ENCODE measurements at places on chromosomes 3 and 15.

- no peak overlapping the region for H3K4me3 ChIP-seq
- peaks cover 2% of the 10 kb centered on the region for H3K4me1 ChIP-seq
- no peak for DNase-seq
- no peaks in the 10 kb centered on the region for H3K36me3 ChIP-seq
- H3K27ac ChIP-seq: no peak overlapping the region
Measured at GRCh38 chr3:141275511-141275910, 43.9 kb downstream of the PXYLP1 start.

- H3K27me3 ChIP-seq: peaks cover 6% of the 10 kb centered on the region
- no peak overlapping the region for H3K27ac ChIP-seq
- H3K4me3 ChIP-seq: no peak overlapping the region
- H3K36me3 ChIP-seq: no peaks in the 10 kb centered on the region
Measured at GRCh38 chr3:42764561-42765295, 8.3 kb downstream of the CCDC13 start.

GRCh38 chr15:99565049-99565298 lies 810 bp upstream of the MEF2A start:
- H3K4me3 ChIP-seq: peak overlapping the region; percentile 35
- H3K36me3 ChIP-seq: no peaks in the 10 kb centered on the region
- peaks cover 6% of the 10 kb centered on the region for H3K27me3 ChIP-seq
- H3K4me1 ChIP-seq: peaks cover 6% of the 10 kb centered on the region

- no peak overlapping the region for H3K4me3 ChIP-seq
- H3K36me3 ChIP-seq: no peaks in the 10 kb centered on the region
- H3K4me1 ChIP-seq: no peaks in the 10 kb centered on the region
- no peak for DNase-seq
- no peaks in the 10 kb centered on the region for H3K27me3 ChIP-seq
- H3K27ac ChIP-seq: no peak overlapping the region
Measured at GRCh38 chr3:143991713-143992112, 20.1 kb downstream of the DIPK2A start.

- H3K36me3 ChIP-seq: no peaks in the 10 kb centered on the region
- DNase-seq: no peak
- no peak overlapping the region for H3K4me3 ChIP-seq
- peaks cover 2% of the 10 kb centered on the region for H3K27me3 ChIP-seq
- H3K27ac ChIP-seq: no peak overlapping the region
- no peaks in the 10 kb centered on the region for H3K4me1 ChIP-seq
Measured at GRCh38 chr15:47998619-47999019, 122.2 kb upstream of the SLC24A5 start.

DNA sequence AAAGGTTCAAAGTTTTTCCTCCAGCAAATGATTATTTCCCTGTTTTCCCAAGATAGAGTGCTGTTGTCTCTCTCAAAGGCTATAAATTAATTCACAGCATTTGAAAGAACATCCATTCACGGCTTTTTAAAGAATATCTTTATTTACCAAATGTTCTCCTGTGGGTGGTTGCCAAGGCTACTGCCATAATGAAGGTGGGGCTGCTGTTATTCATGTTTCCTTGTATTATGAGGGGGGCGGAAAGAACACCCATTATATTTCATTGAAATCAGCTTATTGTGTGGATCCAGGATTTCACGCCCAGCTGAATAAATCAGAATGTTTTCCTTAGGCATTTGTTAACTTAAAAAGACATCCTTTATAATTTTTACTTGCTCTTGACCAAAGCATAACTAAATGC lies 10.1 kb downstream of the SRP14 start:
- H3K4me1 ChIP-seq: no peaks in the 10 kb centered on the region
- H3K27me3 ChIP-seq: no peaks in the 10 kb centered on the region
- no peak for DNase-seq
- H3K36me3 ChIP-seq: peaks cover 3% of the 10 kb centered on the region
- H3K27ac ChIP-seq: no peak overlapping the region
- H3K4me3 ChIP-seq: no peak overlapping the region

GRCh38 chr3:140597792-140598191 lies 80.1 kb upstream of the TRIM42 start:
- no peak overlapping the region for H3K4me3 ChIP-seq
- no peaks in the 10 kb centered on the region for H3K4me1 ChIP-seq
- no peak for DNase-seq
- H3K36me3 ChIP-seq: no peaks in the 10 kb centered on the region
- no peaks in the 10 kb centered on the region for H3K27me3 ChIP-seq
- H3K27ac ChIP-seq: no peak overlapping the region

GRCh38 chr3:29140666-29141065 lies 140.2 kb upstream of the RBMS3 start:
- H3K4me3 ChIP-seq: no peak overlapping the region
- H3K27ac ChIP-seq: peak overlapping the region; percentile 13
- DNase-seq: peak; percentile 28

- H3K27ac ChIP-seq: no peak overlapping the region
- H3K36me3 ChIP-seq: no peaks in the 10 kb centered on the region
- no peak overlapping the region for H3K4me3 ChIP-seq
- no peaks in the 10 kb centered on the region for H3K27me3 ChIP-seq
- no peak for DNase-seq
Measured at GRCh38 chr3:36681867-36682266, 82.5 kb downstream of the DCLK3 start.

DNA sequence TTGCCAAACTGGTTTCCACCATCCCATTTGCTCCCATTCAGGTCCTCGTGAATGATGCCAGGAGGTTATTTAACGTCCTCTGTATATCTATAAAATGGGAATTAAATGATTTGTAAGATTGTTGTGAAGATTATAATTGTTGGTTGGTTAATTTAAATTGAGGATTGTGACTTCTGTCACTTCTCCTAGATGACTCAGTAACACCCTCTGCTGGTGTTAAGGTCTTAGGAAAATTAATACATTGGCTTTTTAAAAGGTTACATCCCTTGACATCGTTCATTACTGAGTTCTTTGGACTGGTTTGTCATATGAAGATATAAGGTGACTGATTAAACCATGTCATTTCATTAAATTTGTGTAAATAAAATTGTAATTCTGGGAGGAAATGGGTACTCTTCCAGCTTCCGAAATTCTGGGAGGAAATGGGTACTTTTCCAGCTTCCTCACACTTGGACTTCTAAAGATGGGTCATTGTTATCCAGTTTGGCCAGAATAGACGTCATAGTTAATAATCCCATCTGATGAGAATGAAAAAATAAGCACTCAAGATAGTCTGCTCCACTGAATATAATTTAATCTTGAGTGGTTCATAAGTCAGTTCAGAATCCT lies 33.3 kb upstream of the PAQR5 start:
- H3K27ac ChIP-seq: no peak overlapping the region
- no peak overlapping the region for H3K4me3 ChIP-seq
- H3K27me3 ChIP-seq: no peaks in the 10 kb centered on the region

- DNase-seq: peak; percentile 39
- H3K36me3 ChIP-seq: no peaks in the 10 kb centered on the region
- no peaks in the 10 kb centered on the region for H3K27me3 ChIP-seq
- H3K27ac ChIP-seq: no peak overlapping the region
- H3K4me3 ChIP-seq: peak overlapping the region; percentile 43
- H3K4me1 ChIP-seq: no peaks in the 10 kb centered on the region
Measured at GRCh38 chr15:69031013-69032001, 16.8 kb downstream of the NOX5 start.

- H3K27ac ChIP-seq: no peak overlapping the region
- H3K4me1 ChIP-seq: no peaks in the 10 kb centered on the region
Measured at GRCh38 chr3:64131725-64132469, 93.4 kb downstream of the PRICKLE2 start.

- no peaks in the 10 kb centered on the region for H3K36me3 ChIP-seq
- no peak for DNase-seq
- H3K27me3 ChIP-seq: no peaks in the 10 kb centered on the region
- no peaks in the 10 kb centered on the region for H3K4me1 ChIP-seq
- no peak overlapping the region for H3K4me3 ChIP-seq
Measured at GRCh38 chr3:150635076-150635475, 32.0 kb downstream of the SELENOT start.

DNA sequence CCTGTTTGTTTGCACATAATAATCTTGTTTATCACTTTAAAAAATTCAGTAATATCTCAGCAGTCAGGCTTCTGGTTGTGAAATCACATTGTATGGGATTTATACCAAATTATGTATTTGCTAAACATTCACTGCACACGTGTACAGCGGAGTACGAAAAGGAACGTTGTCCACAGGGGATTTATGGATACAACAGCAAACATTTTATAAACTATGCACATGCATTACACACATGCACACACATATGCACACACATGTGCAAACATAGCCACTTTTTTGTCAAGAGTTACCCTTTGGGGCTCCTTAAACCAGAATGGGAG lies 150.5 kb downstream of the LRRK1 start:
- no peak overlapping the region for H3K4me3 ChIP-seq
- H3K36me3 ChIP-seq: peaks cover 6% of the 10 kb centered on the region
- H3K4me1 ChIP-seq: peaks cover 22% of the 10 kb centered on the region
- no peak for DNase-seq
- no peaks in the 10 kb centered on the region for H3K27me3 ChIP-seq
- H3K27ac ChIP-seq: peak overlapping the region; percentile 91

DNA sequence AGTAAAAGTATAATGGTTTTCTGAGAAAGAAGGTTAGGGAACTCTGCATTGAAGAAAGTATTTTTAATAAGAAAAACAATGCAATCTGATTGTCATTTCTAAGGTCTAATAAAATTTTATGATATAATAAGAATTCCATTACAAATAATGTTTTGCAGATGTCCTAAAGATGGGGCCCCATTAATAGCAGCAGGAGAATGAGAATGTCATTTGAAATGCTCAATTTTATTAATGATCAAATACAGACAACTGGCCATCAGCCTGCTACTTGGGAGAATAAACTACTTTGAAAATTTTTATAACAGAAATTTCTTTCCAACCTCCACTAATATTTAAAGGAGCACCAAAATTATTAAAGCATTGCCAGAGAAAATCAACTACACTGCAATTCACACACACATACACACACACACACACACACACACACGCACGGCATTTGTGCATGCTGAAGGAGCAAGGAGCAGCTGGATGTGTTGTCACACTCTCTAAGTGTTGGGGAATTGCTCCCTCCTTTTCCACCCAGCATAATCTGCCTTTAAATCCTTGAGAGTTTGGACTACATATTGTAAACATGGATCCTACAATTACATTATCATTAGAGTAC lies 109.5 kb downstream of the THRB start:
- H3K27ac ChIP-seq: no peak overlapping the region
- no peaks in the 10 kb centered on the region for H3K36me3 ChIP-seq
- no peak for DNase-seq
- H3K4me1 ChIP-seq: no peaks in the 10 kb centered on the region
- H3K27me3 ChIP-seq: no peaks in the 10 kb centered on the region

DNA sequence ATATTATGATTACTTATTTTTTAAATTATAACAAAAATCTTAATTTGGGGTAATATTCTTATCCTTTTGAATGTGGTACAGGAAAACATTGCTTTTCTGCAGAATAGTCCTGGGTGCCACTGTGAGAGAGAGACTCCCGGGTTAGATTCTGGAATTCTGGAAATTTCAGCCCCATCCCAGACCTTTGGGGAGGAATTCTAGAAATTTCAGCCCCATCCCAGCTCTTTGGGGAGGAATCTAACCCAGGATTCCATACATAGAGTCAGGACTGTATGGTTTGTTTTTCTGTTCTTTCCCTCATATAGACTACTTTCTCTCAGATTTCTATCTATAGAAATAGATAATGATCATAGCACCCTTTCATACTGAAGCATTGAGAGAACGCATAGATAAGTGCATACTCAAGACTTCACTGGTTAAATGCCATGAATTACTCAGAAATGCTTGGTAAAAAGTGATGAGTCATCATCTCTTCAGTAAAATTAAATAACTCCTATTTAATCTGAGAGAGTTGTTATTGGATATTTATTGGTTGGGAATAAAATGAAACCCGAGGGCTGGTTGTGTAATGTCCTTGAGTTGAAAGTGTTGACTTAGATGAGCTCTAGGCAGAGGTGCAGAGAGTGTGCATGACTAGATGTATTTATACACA lies 8.3 kb downstream of the EIF2AK4 start:
- H3K27me3 ChIP-seq: no peaks in the 10 kb centered on the region
- no peak overlapping the region for H3K27ac ChIP-seq
- peak; percentile 72 for DNase-seq
- H3K4me1 ChIP-seq: peaks cover 8% of the 10 kb centered on the region

DNA sequence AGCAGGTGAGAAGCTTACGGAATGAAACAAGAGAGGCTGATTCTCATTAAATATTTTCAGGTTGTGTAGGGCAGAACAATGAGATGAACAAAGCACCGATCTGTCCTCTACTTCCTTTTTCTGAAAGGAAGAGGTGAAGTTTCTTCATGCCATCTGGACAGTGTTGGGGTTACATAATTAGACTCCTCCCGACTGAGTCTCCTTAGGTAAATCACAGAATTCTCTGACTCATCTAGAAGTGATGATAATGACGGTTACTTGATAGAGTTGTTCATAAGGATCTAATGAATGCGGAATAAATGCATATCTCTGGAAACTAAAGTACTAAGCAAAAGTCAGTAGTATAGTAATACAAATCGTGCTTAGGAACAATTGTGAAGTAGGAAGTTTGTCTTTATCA lies 21.2 kb downstream of the CRTC3 start:
- H3K27me3 ChIP-seq: no peaks in the 10 kb centered on the region
- no peak overlapping the region for H3K27ac ChIP-seq
- no peaks in the 10 kb centered on the region for H3K36me3 ChIP-seq
- H3K4me1 ChIP-seq: peaks cover 9% of the 10 kb centered on the region
- DNase-seq: no peak

- peak; percentile 73 for DNase-seq
- H3K27me3 ChIP-seq: no peaks in the 10 kb centered on the region
- H3K27ac ChIP-seq: peak overlapping the region; percentile 7
- H3K4me1 ChIP-seq: peaks cover 4% of the 10 kb centered on the region
- H3K36me3 ChIP-seq: peaks cover 4% of the 10 kb centered on the region
Measured at GRCh38 chr15:44633603-44634002, 29.9 kb downstream of the SPG11 start.

DNA sequence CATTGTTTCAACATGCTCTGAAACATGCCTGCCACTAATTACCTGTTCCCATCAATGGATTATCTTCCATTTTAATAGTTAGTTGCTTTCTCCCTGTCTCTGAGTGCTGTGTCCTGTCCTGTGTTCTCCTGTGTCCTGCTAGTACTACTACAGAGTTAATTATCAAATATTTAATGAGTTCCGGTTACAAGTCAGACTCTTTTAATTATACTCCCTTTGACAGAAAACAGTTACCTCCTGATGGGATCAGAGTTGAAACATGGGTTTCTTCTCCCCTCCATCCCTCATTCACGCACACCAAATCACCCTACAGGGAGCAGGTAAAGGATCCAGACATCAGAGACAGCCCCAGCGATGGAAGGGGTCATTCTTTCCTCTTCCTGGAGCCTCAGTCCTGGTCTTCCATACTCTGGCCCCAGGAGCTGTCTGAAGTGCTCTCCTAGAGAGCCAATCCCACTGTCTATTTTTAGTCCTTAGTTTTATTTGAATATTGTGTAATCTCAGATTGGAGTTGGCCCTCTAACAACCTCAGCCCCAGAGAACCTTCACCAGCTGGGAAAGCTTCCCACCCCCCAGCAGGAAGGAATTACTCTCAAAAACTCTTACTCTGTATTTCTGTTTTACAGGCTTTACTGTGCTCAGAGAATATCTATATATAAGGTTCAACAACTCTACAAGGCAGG lies 137.0 kb upstream of the C2CD4B start:
- H3K36me3 ChIP-seq: no peaks in the 10 kb centered on the region
- H3K27ac ChIP-seq: no peak overlapping the region
- no peaks in the 10 kb centered on the region for H3K27me3 ChIP-seq
- DNase-seq: no peak
- no peaks in the 10 kb centered on the region for H3K4me1 ChIP-seq
- no peak overlapping the region for H3K4me3 ChIP-seq

Measured in fibroblast of lung (primary cell).